GM12864 (cell line): ENCODE measurements at places on chromosomes 2 and 18.

DNA sequence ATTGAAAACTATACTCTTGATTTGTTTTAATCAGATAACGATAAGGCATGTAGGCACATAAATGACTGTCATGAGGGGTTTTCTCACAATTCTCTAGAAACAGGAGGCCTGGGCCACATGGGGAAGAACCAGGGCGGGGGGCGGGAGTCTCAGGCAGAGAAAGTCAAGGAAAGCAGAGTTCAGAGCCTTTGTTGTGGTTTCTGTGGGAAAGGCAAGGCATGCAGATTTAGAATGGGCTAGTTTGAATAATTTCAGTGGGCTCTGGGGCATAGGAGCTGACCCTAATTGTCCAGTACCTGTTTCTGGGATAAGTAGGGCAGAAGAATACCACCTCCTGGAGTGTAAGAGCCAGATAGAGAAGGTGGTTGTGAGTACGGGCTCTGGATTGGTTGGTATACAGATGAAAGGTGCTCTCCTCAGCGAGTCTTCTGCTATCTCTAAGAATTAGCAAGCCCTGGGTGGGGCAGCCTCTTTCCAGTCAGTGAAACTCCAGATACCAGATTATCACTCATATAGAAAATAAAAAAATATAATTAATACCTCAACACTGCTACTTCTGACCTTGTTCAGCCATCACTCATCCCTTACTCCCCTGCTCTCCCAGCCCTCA is 41.5 kb upstream of the CYRIA start:
- no peak for DNase-seq

GRCh38 chr2:48566592-48567310 is 36.8 kb downstream of the STON1 start:
- DNase-seq: no peak

DNA sequence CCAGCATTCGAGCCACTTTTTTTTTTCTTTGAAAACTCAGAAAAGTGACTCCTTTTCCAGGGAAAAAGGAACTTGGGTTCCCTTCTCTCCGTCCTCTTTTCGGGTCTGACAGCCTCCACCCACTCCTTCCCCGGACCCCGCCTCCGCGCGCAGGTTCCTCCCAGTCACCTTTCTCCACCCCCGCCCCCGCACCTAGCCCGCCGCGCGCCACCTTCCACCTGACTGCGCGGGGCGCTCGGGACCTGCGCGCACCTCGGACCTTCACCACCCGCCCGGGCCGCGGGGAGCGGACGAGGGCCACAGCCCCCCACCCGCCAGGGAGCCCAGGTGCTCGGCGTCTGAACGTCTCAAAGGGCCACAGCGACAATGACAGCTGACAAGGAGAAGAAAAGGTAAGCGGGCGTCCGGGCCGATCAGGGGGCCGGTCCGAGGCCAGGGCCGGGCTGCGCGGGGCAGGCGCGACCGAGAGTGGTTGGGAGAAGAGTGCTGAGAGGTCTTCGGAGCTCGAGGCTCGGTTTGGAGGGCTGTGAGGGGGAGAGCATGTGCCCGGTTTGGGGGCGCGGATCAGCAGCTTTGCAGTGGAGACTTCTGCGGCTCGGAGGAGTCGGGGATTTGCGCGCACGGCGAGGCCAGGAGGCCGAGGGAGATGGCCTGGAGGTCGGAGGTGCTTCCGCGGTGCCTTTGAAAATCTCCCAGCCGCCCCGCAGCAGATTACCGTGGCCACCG is 502 bp downstream of the EPAS1 start:
- no peak for DNase-seq

DNA sequence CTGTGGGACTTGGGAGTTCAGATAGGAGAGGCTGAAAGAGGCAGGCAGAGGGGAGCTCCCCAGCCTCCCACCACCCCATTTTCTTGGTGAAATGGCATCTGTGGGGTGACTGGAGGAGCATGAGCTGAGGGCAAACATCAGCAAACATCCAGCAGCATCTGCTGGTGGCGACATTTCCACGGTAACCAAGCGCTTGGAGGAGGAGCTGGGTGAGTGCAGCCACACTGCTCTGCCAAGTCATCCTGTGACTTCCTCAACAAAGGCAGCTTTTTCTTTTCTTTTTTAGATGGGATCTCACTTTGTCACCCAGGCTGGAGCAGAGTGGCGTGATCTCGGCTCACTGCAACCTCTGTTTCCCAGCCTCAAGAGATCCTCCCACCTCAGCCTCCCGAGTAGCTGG is 5.6 kb downstream of the TXNL4A start:
- no peak for DNase-seq

- DNase-seq: no peak
Measured at GRCh38 chr2:85656468-85656867, 11.5 kb downstream of the SFTPB start.

GRCh38 chr2:101463421-101463820 is 11.5 kb downstream of the RFX8 start:
- no peak for DNase-seq

GRCh38 chr2:127355407-127356008 is 32.3 kb downstream of the MAP3K2 start:
- no peak for DNase-seq

DNA sequence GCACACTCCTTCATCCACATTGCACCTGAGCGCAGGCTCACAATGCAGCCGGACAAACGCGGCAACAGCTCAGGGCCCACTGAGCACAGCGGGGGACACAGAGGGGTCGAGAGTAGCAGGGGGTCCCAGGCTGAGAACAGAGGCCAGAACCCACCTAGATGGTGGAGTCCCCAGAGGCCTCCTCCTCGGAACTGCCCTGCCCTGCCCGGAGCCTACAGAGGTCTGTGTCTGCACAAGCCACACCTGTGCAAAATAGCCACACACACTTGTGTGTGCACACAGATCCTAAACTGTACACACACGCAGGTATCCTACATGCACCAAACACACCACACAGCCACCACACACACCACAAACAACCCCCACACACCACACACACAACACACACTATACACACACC is 72.8 kb downstream of the TMEM18 start:
- DNase-seq: no peak

DNA sequence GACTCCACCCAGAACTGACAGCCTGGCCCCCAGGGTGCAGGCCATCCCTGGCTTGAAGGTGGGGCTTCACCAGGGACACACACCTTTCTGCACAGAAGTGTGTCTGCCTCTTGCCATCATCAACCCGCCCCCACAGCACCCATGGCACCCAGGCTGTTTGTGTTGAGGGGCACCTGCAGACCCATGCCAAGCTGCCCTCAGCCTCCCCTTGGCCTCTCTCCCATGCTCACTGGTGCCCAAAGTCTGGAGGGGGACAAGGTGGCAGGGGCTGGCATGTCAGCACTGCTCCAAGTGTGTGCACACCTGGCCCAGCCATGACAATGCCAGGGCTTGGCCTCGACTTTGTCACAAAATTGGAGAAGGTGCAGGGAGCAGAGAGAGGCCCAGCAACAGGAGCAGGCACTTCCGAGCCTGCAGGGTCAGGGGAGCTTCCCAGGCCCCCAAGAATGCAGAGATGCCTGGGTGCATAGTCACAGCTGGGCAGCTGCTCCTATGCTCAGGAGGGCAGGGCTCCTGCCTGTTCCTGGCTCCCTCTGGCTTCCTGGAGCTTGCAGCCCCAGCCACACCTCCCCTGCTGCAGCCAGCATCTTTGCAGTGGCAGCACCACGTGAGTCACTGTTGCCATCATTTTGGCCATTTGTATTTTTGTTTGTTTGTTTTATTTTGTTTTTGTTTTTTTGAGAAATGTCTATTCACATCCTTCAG is 280.6 kb upstream of the UBE2E3 start:
- no peak for DNase-seq

GRCh38 chr2:234033174-234033573 is 17.3 kb upstream of the SPP2 start:
- no peak for DNase-seq

- DNase-seq: no peak
Measured at GRCh38 chr2:9594366-9595054, 36.3 kb downstream of the YWHAQ start.

- no peak for DNase-seq
Measured at GRCh38 chr2:173441222-173441621, 86.5 kb downstream of the CDCA7 start.

- DNase-seq: no peak
Measured at GRCh38 chr18:61471942-61472341, 138.7 kb downstream of the CDH20 start.

DNA sequence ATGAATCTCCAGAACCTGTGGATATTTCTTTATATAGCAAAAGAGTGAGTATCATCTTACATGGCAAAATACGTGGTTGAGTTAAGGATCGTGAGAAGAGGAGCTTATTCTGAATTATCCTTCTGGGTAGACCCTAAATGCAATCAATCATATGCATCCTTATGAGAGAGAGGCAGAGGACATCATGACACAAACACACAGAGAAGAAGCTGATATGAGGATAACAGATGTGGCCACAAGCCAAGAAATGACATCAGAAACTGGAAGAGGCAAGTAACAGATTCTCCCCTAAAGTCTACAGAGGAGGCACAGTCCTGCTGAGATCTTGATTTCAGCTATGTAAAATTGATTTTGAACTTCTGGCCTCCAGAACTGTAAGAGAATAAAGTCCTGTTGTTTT is 730.2 kb upstream of the ZNF804A start:
- no peak for DNase-seq

GRCh38 chr18:36780748-36781147 is 48.1 kb downstream of the TPGS2 start:
- DNase-seq: no peak

DNA sequence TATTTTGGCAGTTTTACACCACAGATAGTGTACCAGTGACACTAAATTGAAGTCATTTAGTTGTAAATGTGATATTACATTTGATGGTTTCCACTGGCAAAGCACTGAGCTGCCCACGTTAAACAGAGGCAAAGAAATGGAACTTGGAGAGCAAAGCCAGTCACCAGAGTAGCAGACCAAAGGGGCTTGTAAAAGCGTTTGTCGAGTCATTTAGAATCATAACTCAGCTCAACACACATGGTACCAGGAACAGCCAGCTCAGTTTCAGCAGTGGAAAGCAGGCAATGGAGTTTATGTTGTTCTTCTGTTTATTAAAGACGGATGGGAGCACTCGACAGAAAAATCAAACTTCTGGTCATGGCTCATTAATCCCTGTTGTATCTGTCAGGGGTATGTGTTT is 91.2 kb downstream of the POU3F3 start:
- DNase-seq: no peak

GRCh38 chr2:98084151-98084868 is 2.7 kb upstream of the VWA3B start:
- DNase-seq: no peak

GRCh38 chr2:238785528-238785860 is 62.4 kb upstream of the TWIST2 start:
- DNase-seq: no peak

DNA sequence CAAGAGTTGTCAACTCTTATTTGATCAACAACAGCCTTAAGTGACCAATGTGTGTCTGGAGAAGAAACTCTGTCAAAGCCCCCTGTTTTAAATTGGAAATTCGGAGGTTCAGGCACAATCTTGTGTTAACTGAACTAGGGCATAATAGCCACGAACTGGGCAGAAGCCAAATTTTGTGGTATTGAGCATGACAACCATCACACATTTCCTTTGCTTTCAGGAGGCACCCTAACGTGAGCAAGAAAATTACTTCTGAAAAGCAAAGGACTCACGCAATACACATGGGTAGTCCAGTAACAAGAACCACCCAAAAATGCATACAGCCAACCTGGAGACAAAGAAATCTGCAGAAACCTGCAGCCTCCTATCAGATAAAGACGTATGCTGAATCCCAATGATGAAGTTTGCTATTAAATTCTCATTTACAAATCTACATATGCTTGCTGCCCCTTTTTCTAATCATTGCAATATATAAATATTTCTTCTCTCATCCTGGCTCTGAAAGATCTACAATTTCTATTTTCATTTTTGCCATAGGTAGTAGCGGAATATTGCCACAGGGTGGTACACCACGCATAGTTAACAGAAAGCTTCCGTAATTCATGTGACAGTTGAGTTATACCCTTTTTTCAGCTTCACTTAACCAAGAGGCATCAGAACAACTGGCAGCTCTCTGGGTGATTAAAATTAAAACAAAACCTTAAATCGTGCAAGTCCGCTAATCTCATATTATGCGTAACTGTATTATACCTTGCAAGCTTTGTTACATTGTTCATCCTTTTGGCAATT is 495.8 kb downstream of the NRXN1 start:
- no peak for DNase-seq

DNA sequence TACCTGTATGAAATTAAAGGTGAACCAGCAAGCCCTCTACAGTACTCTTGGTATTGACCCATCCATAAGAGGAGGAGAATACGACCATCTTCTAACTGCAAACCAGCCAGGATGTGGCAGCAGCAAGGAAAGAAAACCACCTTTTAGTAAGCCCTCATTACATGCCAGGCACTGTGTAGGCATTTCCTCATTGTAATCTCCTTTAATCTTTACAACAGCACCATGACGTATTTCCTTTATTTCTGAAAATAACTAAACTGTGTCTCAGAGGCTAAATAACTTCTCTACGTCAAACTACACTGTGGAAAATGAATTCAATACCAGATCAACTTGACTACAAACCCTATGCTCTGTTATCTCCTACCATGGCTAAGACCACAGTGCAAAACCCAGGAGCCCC is 18.2 kb downstream of the WDR35 start:
- no peak for DNase-seq

DNA sequence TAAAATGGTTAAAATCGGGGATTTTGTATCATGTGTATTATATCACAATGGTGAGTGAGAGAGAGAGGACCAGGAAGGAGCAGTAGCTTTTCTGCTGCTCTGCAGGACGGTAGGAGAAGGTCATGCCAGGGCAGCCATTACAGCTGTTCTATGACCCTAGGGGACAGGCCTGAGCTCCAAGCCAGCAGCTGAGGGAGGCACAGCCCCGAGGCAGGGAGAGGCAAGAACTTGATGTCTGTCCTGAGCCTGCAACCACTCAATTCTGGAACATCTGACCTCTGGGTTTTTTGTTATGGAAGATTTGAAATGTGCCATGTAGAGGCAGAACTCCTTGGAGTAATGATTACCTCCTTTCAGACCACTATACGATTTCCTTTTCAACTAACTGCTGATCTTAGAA is 135.8 kb upstream of the SH3BP4 start:
- no peak for DNase-seq

GRCh38 chr2:170369894-170370293 is 191.9 kb downstream of the MYO3B start:
- DNase-seq: no peak

- no peak for DNase-seq
Measured at GRCh38 chr2:96111823-96112500, 4.4 kb downstream of the ADRA2B start.

DNA sequence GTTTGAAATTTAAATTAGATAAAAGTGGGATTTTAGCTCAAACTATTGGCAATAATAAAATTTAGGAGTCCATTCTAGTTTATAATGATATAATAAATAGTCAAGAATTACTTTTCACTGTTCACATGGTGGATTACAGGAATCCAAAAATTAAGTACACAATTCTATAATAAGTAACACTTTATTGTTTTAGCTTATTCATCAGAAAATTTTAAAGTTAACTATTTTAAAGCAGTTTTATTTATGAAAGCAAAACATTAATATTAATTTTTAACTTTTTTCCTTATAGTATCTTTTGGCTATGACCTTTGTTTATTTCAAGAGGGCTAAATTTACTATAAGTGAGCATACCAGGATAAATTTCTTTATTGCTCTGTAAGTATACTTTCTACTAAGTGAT is 11.4 kb downstream of the SPDYA start:
- no peak for DNase-seq
